ENCODE measurements at places on chromosomes 1 and 21.

DNA sequence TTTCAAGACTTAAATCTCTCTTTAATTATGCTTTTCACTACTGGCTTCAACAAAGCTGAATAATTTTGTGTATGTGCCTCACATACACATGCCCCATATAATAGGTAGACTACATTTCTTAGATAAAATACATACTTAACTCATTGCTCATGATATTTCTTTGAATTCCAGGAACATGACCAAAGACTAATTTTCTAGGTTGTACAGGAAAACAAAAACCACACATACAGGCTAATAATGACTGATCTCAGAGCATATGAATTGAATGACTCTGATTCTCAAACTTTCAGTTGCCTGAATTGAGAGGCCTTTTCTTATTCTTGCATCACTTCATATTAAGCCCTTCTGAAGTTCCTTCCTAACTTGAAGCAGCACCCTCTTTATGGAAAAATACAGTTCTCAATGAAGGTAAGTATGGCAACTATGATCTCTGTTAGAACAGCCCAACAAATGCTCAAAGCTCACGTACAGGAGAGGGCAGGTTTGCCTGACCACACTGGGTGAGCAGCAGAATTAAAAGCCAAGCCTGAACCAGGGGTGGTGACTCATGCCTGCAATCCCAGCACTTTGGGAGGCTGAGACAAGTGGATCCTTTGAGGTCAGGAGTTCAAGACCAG lies 22.6 kb upstream of the UAP1 start:
- no peak for DNase-seq

DNA sequence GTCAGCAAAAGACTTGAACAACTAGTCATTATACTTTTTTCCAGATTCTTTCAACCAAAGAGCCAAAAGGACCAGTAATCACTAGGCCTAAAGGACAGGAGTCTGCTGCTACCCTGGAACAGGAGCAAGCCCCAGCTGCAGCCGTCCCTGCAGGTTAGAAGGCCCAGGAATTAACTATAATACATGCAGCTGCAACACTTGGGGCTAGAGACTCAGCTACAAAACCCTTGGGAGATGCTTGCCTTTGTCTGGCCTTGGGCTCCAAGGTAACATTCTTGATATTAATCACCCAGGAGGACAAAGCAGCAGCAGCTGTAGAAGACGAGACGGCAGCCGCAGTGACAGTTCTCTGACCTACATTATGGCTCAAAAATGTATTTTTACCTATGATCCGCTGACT lies 841.2 kb upstream of the ADGRL4 start:
- no peak for DNase-seq

- no peak for DNase-seq
Observed at GRCh38 chr1:179883745-179884138, 1.7 kb downstream of the TOR1AIP1 start.

- DNase-seq: no peak
Observed at GRCh38 chr1:179120736-179121135, 38.9 kb downstream of the TOR3A start.

GRCh38 chr1:44941424-44942324 lies 44.7 kb downstream of the EIF2B3 start:
- no peak for DNase-seq

DNA sequence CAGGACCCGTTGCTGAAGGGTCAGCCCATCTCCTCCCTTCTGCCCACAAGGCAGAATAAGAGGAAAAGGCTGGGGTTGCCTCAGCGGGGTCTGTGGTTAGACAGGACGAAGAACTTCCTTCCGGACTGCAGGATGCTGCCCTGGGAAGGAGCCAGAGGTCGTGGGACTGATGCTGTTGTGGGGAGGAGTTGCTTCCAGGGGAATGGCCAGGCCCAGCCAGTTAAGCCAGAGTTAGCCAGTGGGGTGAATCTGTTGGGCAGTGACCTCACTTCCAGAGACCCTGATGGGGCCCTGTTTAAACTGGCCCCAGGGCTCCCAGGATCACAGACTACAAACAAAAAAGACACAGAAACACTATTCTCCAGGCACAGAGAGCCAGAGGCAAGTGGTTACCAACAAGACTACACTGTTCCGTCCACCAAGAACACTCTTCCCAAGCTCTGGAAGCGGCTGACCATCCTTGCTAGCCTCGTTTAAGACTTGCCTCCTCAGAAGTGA lies 13.0 kb downstream of the FAM229A start:
- no peak for DNase-seq

- peak; percentile 58 for DNase-seq
Observed at GRCh38 chr1:235093696-235094592, 34.7 kb downstream of the TOMM20 start.

- DNase-seq: no peak
Observed at GRCh38 chr1:185338719-185339622, 21.9 kb upstream of the IVNS1ABP start.

DNA sequence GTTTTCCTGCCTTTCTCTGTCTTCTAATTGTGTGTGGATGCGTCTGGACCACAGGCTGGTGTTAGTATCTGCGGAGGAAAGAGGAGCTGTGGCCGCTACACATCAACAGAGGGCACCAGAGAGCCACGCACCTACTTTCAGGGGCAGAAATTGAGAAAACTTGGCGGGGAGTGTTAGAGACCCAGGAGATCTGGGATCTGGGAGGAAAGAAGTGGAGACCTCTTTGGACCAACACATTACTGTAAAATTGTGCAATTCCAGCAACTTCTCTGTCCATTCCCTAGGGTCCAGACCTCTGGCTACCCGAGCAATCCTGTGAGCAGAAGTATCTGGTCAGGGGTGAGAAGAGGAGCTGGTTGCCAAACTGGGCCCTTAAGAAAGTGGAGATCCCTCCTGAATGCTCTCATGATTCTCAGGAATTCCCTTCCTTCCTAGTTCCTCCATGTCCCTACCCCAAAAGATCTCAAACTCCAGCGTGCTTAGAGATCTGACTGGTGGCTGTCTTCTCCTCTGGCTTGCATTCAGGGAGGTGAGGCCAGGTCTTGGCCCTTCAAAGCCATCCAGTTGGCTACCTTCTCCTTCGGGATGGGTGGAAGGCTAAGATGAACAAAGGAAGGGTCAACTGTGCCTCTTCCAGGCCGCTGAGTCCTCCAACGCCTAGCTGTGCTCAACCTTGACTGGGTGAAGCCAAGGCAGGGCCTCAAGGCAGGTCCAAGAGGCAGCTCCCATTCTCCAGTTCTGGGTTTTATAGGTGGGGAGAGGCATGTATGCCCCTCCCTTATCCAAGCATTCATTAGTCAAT lies 1.2 kb upstream of the KIRREL1 start:
- no peak for DNase-seq

- no peak for DNase-seq
Observed at GRCh38 chr1:226034482-226034881, 28.0 kb upstream of the H3-3A start.

Measured in 8988T (cell line).